ENCODE measurements at places on chromosomes 4 and X.

DNA sequence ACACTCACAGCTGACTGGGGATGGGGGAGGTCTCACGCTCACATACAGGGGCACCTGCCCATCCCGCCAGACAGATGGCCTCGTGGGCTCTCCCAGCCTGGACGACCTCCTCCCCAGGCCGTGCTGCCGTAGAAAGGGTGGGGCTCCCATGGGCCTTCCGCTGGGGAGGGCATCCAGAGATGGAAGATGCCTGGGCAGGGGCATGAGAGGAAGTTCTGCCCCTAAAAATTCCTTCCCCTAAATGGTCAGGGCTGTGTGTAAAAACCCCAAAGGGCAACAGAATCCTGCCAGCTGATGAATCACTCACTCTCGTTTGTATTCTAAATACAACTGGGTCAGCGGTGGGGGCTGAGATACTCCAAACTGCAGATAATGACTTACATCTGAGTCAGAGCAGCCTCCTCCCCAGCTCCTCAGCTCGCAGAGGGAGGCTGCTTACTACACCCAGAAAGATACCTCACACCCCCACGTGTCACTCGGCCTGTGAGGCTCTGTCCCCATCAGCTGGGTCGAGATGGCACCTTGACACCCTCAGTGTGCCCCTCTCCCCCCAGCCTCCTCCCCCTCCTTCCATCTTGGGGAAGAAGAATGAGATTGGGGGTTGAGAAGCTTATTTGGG lies 10.1 kb downstream of the WDR1 start:
- peak; percentile 86 for DNase-seq

DNA sequence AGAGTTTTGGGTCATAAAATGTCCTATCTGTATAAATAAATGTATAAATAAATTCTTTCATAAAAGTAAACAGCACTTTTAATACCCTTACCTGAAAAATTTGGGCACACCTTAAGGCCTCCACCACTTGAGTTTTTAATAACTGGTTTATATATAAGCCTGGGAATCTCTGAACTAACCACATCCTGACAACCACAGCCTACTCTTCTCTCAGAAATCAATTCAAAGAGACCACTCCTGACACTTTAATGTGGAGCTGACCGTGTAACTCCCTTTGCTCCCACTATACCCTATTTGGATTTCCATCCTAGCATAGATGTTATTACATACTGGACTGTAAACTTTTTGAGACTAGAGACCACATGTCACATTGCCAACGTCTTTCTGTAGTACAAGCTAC lies 3.5 kb downstream of the FBXL5 start:
- no peak for DNase-seq

- no peak for DNase-seq
These were observed 75.3 kb downstream of the BCOR start for GRCh38 chrX:40022421-40022820.

GRCh38 chr4:146165840-146166239 lies 9.7 kb upstream of the LSM6 start:
- DNase-seq = no peak

GRCh38 chrX:140521393-140521792 lies 16.5 kb upstream of the SOX3 start:
- no peak for DNase-seq

GRCh38 chr4:10054571-10055041 lies 33.3 kb upstream of the SLC2A9 start:
- no peak for DNase-seq

DNA sequence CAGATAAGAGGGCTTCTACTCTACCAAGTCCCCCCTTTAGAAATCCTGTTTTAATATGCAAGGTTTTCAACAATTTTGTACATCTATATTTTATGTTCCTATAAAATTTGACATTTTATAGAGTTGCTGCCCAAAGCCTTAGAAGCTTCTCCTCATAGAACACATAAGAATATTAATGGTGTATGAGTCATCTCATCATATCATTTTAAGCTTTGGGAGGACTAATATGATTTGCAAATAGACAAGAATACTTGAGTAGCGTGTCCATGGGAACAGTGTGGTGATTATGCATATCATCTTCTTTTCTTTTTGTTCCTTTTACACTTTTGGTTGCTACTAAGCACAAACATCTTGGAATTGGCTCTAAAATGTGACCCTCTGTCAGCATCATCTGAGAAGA lies 56.7 kb upstream of the HUWE1 start:
- no peak for DNase-seq

- DNase-seq = no peak
These were observed 958 bp upstream of the UGT2B7 start for GRCh38 chr4:69095301-69095731.

DNA sequence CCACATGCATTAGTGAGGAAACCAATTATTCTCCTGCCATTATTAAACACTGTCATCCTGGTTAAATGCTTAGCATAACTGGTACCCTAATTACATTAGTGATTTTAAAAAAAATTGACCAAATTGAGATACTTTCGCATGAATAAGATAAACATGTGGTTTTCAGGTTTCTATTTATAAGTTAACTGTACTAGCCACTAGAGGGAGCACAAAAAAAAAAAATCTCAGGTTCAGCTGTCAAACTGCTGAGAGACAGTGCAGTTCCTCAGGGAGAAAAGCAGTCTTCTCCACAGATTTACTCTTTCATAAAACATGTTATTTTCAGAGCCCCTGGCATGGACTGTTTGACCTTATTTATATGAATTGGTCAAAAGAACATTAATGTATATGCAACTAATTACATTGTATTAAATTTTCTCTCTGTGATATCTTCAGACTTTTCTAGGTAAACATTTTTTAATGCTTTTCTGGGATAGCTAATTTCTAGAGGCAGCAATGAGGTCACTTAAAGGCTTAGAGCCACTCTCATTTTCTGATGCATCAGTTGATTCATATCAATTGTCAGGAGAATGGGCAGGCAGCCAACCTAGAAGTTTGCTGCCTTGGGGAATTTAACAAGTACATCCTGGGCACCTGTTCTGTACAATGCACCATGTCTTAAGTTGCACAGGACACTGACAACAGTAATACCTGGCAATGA lies 167.5 kb downstream of the CDS1 start:
- DNase-seq = no peak

- DNase-seq = no peak
These were observed 85.7 kb downstream of the ATP10D start for GRCh38 chr4:47570816-47571215.

GRCh38 chr4:148653681-148654080 lies 211.5 kb upstream of the NR3C2 start:
- no peak for DNase-seq

GRCh38 chrX:21383546-21383945 lies 9.3 kb downstream of the CNKSR2 start:
- no peak for DNase-seq

GRCh38 chr4:100170986-100171385 lies 19.3 kb downstream of the DDIT4L start:
- DNase-seq = no peak

DNA sequence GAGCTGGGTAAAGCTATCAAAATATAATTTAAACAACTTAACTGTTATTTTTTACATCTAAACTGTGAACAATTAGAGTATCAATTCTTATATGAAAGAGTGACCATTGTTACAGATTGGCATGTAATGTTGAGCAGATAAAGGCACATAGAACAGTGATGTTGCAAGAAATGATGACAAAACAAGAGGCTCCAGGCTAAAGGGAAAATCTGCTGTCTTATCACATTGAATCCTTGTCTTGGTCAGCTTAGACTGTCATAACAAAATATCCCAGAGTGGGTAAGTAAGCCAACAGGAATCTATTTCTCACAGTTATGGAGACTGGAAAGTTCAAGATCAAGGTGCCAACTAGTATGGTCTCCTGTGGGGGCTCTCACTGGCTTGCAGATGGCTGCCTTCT lies 154.1 kb upstream of the PPP3CA start:
- no peak for DNase-seq

DNA sequence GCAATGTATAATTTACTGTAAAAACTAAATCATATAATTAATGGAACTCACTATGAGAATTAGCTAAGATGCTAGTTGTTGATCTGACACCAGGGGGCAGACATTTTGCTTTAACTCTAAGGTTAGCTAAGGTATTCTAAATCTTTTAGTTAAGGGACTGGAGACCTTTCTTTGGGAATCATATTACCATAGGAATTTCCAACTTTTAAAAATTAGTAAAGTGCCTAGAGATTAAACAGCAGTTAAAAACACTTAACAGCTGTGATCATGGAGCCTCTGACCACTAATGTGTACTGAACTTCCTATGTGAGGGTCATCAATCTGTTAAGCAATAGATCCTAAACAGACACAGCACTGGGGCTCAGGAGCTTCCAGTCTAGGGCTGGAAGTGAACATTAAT lies 226.6 kb downstream of the NSUN7 start:
- DNase-seq = no peak

DNA sequence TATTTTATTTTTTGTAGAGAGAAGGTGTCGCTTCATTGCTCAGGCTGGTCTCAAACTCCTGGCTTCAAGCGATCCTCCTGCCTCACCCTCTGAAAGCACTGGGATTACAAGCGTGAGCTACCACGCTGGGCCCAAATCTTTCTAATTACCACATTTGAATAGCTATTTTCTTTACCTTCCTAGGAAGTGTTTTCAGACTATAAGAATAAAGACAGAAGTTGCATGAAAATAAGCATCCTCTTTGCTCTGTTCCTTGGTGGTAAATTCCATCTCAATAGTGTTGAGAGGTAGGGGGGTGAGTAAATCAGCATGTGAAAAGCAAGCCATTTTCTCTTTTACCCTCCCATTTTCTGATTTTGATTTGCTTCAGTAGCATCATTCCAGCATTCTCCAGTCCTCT lies 122.4 kb downstream of the LARP7 start:
- no peak for DNase-seq

GRCh38 chr4:102193145-102193544 lies 152.1 kb downstream of the SLC39A8 start:
- DNase-seq = no peak

Data from CD4-positive, alpha-beta T cell treated with Interleukin-15 for 4 hours (primary cell).